Stomach (tissue), 19 donors: ENCODE measurements at places on chromosomes 12 and 14.

DNA sequence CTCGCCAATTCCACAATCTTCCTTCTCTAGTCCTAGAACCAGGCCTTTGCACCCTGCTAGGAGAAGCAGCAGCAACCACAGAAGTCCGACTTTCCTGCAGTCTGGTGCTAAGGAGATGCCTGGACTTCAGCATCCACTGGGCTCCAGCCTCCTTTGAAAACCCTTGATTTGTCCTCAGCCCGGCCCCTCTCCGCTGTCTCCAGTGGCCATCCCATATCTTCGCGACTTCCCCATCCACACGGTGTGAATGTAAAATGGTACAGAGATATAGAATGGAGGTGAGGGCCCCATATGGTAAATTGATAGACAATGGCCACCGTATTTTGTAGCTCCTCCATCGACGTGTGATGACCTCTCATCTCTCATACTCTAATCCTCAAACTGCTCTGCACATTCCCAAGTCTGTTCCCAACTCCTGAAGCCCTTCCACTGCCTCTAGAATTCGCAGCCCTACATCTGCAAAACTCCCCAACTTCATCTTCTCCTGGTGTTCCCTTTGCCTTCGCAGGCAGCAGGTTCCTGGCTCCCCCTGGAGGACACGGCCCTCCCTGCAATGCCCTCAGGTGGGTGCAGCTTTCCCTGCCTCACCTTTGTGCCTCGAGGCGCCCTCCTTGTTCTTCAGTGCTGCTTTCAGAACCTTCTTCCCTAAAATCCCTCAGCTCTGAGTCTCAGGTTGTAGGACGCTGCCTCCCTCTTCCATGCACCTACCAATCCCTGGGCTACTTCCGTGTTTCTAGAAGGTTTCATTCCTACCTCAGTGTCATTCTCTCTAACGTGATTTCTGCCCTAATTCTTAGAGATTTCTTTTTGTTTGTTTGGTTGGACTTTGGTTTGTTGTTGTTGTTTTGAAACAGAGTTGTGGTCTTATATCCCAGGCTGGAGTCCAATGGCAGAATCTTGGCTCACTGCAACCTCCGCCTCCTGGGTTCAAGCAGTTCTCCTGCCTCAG, 36.7 kb downstream of the TMBIM6 start:
- DNase-seq: peak; percentile 79

DNA sequence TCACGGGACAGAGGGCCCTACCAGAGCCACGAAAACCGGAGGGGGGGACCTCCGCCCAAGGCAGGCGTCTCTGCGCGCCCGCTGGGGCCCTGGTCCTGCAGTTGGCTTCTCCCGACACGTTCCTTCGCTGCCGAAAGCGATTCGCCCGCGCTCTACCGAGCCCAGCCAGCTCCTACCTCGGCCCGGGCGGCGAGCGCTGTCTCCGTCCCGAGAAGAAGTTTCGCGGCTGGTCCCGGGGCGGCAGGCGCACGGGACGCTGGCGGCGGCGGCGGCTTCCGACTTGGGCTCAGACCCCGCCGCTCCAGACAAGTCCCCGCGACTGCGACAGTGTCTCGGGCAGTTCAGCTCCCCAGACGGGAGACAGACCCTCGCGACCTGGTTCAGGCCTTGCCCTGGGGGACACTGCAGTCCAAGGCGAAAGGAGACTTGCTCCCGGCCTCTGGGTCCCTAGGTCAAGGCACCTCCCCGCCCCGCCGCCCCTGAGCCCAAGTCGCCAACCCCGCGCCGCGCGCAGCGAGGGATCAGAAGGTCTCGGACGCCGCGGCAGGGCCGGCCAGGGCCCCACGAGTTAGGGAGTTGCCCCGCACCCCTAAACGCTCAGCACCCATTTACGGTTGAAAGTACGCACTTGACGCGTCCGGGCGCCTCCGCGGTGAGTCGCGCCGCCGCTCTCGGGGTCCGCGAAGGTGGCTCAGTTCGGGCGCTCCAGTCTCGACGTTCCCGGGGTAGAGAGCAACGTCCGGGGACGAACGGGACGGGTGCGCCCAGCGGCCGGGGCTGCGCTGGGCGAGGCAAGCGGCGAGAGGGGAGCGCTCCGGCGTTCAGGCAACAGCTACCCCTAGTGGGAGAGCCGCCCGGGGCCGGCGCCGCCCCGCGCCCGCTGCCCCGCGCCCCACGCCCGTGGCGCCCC, 1.4 kb upstream of the DIO3 start:
- peak; percentile 72 for DNase-seq

GRCh38 chr12:30000401-30000800, 216.7 kb upstream of the TMTC1 start:
- no peak for DNase-seq

DNA sequence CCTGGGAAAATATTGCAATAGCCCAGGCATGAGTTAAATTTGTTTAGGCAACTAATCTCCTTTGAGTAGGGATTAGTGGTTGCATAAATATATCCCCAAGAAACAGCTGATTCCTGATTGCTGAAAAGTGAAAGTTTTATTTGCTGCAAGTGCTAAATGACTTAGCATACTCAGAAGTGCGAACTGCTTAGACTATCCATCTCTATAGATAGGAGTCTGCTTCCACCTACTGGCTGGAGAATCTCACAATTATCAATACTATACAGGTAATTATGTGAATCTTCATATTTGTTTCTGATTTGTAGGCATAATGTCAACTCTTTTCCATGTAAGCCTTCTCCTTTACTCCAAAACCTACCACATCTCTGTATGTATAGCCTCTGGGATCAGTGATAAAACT, 12.0 kb upstream of the SLCO1B3 start:
- DNase-seq: peak; percentile 55

GRCh38 chr12:122009741-122010140, 11.9 kb upstream of the BCL7A start:
- no peak for DNase-seq

DNA sequence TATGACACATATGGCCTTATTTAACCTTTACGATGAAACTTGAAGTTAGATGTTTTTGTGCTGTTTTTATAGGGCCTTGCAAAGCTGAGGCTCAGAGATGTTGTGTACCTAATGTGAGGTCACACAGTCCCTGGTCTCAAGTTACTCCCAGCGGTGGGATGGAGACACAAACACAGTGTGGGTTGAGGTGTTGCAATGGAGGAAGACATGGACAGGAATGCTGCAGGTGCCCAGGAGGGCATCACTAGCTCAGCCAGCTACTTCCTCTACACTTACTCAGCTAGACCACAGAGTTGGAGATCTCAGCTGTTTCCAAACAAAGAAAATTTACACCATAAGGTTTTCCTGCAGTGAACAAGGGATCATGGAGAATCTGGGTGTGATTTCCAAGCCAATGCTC, 15.5 kb downstream of the LHX5 start:
- no peak for DNase-seq

- no peak for DNase-seq
These were observed 40.4 kb upstream of the LDHB start for GRCh38 chr12:21697904-21698630.

GRCh38 chr12:64007853-64008252, 163.4 kb downstream of the SRGAP1 start:
- DNase-seq: no peak

- DNase-seq: no peak
These were observed 5.1 kb downstream of the RNF10 start for GRCh38 chr12:120539303-120539702.

DNA sequence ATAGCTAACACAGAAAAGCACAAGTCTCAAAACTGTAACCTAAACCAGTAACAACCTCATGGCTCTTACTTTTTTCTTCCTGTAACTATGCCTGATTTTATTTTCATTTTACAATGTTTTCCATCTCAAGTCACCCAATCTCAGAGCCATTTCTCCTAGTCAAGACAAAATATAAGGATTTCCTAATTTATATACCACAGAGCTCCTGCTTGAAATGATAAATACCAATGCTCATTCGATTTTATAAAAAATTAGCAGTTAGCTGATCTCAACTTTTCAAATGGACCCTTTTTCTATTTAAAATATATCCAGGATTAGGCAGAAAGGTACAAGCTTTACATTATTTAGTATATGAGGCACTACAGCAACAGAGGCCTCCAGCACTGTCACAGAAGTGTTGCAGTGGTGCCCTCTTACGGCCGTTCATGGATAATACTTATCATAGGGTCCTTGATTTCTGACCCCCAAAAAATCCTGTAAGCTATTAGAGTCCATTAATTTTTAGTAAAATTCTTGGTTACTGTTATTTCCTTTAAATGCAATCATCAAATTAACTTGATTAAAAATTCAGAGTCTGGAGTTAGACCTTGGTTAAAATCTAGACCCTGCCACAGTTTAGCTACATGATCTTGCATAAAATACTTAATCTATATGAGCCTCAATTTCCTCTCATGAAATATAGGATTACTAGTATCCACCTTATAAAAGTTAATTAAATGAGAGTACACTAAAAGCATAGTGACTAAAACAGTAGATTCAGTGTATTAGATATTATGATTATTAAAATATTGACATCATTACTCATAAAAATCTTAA, 68.3 kb downstream of the SEC23A start:
- DNase-seq: peak; percentile 61

GRCh38 chr14:88348546-88348945, 25.5 kb upstream of the KCNK10 start:
- peak; percentile 4 for DNase-seq

- DNase-seq: peak; percentile 47
These were observed 25.2 kb upstream of the NTN4 start for GRCh38 chr12:95815632-95816212.
